ENCODE measurements at places on chromosomes 3 and 15. TPM values are rescaled to one million over a fixed set of nuclear protein-coding genes. Genes with fewer than 3 reads are reported as not detected.

FAM174B gene
- total RNA-seq, result 9.6 TPM

CEP70 gene
- total RNA-seq, result 29.8 TPM

DNA sequence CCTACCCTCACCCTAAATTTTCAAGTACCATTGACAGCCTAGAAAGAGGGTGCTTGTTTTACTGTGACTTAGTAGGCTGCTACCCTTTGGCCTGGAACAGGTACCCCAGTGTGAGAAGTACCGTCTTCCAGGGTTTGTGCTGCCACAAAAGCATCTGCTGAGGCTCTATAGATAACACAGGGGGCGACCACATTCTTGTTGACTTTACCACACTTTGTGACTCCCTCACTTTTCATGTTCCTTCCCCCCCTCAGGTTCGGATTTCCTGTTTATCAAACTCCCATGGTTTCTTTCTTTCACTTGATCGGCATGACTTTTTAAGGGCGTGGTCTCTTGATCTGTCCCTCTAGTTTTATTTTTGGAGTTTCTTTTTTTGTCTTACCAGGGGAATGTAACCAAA lies 23.5 kb downstream of the EXOG start:
- no peak for DNase-seq

- DNase-seq, result no peak
Observed at GRCh38 chr15:73081321-73081958, 29.2 kb downstream of the NEO1 start.

GRCh38 chr3:9135526-9135925 lies 113.9 kb downstream of the SRGAP3 start:
- DNase-seq, result no peak

Measured in heart left ventricle (tissue), 16 donors.